ENCODE measurements at places on chromosomes 11 and 22.

- DNase-seq, result no peak
Observed at GRCh38 chr11:34313099-34313517, 44.7 kb downstream of the ABTB2 start.

DNA sequence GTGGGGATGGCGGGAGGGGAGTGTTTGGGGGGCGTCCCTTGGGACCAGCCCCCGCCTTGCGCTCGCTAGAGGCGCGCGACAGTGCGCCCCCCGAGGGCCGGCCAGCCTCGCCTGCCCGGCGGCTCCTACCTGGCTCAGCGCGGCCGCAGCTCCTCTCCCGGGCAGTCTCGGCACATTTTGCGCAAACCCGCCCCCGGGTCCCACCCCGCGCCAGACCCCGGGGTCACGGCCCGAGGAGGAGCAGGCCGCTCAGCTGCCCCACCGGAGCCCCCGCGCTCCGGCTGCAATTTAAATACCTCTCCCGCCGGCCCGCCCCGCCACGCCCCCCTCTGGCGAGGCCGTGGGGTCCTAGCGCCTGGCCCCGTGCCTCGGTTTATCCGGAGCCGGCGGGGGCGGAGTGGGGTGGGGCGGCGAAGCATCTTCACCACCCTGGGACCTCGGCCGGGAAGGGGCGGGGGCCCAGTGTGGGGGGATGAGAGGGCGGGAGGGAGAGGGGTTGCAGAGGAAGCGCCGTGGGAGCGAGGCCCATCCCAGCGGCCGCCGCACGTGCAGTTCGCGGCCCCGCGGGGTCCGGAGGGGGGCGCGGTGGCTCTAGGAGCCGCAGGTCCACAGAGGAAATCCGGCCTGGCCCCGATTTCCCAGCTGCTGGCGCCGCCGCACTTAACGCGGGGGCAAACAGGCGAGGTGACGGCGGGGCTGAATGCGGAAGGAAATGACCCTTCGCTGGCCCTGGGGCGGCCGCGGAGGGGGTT lies at the start of gene LRRC32:
LRRC32 (minus strand) TSS at position 263 of the 752 bp plus-strand sequence. CDS start 4,793 bp downstream, outside the sequence.
- DNase-seq, result peak; percentile 64

DNA sequence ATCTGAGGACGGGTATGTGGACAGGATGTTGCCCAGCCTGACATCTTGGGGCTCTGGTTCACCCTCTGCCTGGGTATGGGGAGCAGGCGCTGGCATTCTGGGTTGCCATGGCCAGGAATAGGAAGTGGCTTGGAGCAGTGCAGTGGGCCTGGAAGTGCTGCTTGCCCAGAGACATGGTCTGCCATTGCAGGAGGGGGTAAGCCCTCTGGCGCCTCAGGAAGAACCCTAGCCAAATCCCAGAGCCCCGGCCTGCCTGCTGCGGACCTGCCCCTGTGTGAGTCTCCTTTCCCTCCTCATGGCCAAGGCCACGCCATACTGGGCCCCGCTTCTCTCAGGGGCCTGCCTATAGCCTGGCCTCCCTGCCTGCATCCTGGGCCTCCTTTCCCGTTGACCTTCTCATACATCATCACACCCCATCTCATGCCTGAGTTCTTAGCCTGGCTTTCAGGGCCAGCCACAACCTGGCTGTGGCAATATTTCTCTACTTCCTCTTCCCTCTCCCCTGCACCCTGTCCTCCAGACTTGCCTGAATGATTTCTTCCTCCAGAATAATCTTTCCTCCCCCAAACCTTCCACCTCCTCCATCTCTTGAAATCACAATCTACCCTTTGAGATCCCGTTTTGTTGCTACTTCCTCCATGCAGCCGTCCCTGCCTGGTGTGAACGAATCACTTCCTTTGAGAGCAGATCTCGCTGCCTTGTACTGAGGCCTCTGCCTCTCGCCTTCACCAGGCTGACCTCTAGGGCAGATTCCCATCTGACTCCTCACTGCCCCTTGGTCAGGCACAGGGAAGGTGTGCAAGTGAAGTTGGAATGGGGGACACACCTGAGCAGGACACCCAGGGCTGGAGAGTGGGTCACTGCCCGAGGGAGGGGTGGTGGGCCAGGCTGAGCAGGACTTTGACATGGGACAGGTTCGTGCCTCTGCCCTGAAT lies 5.2 kb downstream of the CAPN5 start:
- DNase-seq, result no peak

GRCh38 chr11:60528934-60529333 lies 13.7 kb downstream of the MS4A13 start:
- DNase-seq, result no peak

DNA sequence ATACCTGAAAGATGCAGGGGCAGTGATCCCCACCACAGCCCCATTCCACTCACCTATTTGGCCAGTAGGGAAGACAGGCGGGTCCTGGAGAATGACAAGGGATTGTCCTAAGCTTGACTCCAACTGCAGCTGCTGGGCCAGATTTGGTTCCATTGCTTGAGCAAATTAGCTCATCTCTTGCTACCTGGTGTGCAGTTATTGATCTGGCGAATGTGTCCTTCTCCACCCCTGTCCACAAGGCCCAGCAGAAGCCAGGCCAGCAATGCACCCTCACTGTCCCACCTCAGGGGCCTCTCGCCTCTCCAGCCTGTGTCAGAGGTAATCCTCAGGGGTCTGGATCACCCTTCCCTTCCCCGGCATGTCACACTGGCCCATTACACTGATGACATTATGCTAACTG lies 23.3 kb downstream of the TSPAN32 start:
- no peak for DNase-seq

DNA sequence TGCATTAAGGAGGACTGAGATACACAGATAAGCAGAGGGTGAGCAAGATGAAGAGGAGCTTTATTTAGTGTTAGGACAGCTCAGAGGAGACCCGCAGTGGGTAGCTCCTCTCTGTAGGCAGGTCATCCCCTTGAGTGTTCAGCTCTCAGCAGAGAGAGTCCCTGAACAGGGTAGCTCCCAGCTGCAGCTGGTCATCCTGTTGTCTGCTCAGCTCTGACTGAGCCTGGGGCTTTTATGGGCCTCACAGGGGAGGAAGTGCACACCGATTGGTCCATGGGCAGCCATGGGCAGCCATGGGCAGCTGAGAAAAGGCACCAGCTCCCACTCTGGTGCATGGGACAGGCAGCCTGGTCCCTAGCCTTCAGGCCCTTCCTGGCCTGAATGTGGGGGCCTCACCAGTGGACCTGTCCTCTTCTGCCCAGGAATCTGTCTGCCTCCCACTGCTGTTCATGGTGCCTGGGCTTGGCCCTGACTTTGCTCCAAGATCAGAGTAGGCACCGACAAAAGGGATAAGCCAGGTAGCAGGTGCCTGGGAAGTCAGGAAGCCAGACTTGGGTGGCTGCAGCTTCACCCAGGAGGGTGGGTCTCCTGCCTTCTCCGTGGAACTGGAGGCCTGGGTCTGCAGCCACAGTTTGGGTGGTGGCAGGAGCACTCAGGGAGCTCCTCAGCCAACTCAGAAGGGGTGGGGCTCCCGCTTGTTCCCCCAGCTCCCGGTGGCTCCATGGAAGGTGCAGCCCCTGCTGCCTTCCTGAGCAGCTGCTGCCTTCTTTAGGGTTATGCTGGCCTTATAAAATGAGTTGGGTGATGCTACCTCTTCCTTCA lies 54.7 kb downstream of the MYEOV start:
- no peak for DNase-seq

DNA sequence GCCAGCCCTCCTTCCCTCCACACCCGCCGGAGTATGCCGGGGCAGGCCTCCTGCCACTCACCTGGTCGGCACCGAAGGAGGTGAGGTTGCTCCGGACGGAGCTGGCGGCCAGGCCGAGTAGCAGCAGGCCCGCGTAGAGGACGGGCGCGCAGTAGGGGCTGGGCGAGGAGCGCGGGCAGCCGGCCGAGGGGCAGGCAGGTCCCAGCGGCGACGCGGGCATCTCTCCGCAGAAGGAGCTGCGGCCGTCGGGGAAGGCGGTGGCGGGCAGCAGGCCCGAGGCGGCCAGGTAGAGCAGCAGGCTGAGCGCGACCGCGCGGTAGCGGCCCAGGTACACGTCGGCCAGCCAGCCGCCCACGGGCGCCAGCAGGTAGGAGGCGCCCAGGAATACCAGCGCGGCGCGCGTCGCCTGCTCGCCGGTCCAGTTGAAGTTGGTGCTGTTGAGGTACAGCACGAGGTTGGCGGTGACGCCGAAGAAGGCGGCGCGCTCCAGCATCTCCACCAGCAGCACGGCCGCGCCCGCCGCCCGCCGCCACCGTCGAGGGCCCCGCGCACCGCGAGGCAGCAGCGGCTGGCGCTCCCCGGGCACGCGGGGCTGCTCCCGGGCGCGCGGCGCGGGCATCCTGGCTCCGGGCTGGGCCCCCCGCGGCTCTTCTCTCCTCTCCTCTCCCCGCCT lies 907 bp downstream of the SLC15A3 start:
- DNase-seq, result no peak

DNA sequence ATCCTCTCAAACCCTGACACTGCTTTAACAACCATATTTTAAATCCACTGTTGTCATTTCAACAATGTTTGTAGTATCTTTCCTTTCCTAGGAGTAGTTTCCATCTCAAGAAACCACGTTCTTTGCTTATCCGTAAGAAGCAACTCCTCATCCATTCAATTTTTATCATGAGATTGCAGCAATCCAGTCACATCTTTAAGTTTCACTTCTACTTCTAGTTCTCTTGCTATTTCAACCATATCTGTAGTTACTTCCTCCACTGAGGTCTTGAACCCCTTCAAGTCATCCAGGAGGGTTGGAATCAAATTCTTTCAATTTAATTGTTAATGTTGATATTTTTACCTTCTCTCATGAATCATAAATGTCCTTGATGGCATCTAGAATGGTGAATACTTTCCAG lies 22.4 kb downstream of the CCDC82 start:
- DNase-seq, result no peak

GRCh38 chr11:73158356-73159051 lies 16.4 kb upstream of the FCHSD2 start:
- no peak for DNase-seq

GRCh38 chr11:111729831-111730311 lies 36.3 kb downstream of the PPP2R1B start:
- DNase-seq, result no peak

GRCh38 chr11:18324381-18324780 lies 2.0 kb downstream of the GTF2H1 start:
- no peak for DNase-seq

- no peak for DNase-seq
Observed at GRCh38 chr11:66546368-66546965, at the start of gene ACTN3. Gene ACTN3, plus strand, starts transcription at chr11:66546903. Its CDS starts 35 bp downstream, at chr11:66546938.

- DNase-seq, result no peak
Observed at GRCh38 chr22:38840129-38840528, 3.7 kb downstream of the NPTXR start.

DNA sequence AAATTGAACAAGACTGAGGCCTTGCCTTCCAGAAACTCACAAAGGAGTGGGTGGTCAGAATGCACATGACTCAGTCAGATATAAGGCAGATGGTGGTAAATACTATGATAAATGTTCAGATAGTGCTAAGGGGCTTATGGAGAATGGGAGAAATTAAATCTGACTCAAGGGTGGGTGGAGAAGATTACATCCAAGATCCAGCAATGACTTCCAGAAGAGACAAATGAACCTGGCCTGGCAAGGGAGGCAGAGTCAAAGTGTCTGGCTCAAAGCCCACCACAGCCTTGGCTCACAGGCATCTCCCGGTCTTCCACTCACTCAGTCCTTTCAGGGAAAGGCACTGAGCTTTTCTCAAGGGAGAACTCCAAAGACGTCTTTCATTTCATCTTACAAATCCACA lies 6.1 kb upstream of the ZBTB16 start:
- no peak for DNase-seq

GRCh38 chr11:14930369-14930768 lies 38.3 kb upstream of the CYP2R1 start:
- DNase-seq, result no peak

DNA sequence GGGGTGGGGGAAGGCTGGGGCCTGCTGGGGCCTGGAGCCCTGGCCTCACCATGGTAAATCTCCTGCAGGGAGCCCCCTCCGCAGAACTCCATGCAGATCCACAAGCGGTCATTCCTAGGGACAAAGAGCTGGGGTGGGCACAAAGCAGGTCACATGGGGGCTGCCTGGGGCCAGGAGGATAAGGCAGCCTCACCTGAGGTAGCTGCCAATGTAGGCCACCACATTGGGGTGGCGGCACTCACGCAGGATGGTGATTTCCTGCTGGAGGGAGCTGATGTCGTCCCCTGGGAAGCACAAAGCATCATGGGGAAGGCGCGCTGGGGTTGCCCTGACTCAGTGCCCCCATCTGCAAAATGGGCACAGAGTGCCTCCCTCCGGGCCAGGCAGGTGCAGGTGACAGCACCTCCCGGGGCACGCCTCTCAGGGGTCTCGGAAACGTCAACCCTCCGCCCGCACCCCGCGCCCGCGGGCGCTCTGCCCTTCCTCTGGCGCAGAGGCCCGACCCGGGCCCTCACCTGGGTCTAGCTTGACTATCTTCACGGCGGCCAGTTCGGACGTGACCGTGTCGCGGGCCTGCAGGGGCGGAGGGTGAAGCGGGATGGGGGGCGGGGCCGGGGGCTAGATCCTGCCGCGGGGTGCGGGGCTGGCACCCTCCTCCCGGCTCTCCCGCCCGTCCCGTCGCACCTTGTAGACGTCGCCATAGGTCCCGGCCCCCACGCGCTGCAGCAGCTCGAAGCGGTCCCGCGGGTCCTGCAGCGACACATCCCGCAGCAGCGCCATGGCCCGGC lies 450 bp downstream of the MAP4K2 start:
- peak; percentile 37 for DNase-seq

DNA sequence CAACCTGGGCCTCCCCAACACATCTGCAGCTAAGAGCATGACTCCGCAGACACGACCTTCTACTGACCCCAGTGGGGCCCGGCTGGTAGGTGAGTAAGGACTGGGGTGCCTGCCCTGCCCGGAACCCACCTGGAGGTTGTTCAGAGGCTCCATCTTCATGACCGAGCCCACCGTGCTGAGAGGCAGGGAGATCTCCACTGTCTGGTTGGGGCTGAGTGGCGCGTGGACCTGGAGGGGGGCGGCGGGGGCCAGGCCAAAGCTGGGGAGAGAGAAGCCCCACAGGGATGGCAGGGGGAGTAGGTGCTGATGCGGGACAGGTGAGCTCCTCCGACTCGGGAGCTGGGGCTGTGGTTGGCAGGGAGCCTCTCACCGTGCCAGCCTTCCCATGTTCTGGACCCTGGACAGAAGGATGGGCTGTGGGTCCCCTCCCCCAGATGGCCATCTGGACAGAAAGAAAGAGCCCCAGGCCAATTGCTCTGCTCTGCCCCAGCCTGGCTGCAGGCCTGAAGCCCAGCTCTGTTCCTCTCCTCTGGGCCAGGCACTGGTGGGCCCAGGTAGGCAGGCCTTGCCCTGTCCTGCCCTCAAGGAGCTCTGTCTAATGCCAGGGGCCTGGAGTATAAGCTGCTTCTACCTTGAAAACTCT lies 16.3 kb upstream of the RASL10A start:
- no peak for DNase-seq

DNA sequence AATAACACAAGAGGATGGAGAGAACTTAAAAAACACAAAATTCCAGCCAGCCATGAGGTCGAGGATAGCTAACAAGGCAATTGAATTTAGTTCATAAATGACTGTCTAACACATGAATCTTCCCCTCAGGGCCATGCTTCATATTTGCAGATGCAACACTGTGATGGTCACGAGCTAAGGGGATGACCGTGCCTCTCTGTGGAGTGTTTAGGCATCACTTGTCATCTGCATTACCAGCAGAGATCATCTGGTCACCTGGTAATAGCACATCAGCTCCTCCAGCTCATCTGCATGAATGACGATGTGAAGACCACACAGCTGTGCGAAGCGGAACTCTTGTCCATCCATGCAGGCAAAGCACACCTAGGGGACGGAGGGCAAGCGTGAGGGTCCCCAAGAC lies 20.9 kb upstream of the SLC25A1 start:
- DNase-seq, result no peak
